ENCODE measurements at places on chromosomes 7 and 10.

GRCh38 chr7:133770863-133771492, 356.2 kb upstream of the LRGUK start:
- no peak for DNase-seq

DNA sequence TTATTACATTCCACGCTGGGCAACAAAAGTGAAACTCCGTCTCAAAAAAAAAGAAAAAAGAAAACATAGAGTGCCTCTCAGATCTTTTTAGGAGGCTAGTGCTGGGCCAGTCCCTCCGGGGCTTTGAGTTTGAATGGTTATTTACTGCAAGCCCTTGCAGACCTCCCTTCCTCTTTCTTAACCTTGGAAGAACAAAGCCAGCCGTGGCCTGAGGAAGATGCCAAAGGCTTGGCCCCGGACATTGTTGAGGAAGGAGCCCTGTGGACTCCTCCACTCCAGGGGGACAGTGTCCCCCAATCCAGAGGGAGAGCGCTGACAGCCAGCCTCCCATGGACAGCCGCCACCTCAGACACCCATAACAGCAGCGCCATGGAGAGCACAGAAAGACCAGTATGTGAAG, 5.0 kb downstream of the TSPAN33 start:
- DNase-seq: no peak

- DNase-seq: peak; percentile 67
Observed at GRCh38 chr7:102236592-102237287, 49.9 kb upstream of the SH2B2 start.

GRCh38 chr7:127476618-127477017, 84.1 kb upstream of the ZNF800 start:
- DNase-seq: no peak

GRCh38 chr10:547591-548081, 141.8 kb downstream of the DIP2C start:
- DNase-seq: peak; percentile 68

- DNase-seq: no peak
Observed at GRCh38 chr10:96352027-96352426, 6.8 kb downstream of the OPALIN start.

- no peak for DNase-seq
Observed at GRCh38 chr10:11875494-11876281, 52.5 kb downstream of the PROSER2 start.

GRCh38 chr7:107715531-107715930, 28.4 kb upstream of the CBLL1 start:
- no peak for DNase-seq

GRCh38 chr10:97321804-97322190, 2.7 kb downstream of the FRAT1 start:
- no peak for DNase-seq

- no peak for DNase-seq
Observed at GRCh38 chr10:3149918-3150317, 22.7 kb downstream of the PITRM1 start.

- no peak for DNase-seq
Observed at GRCh38 chr10:63799521-63800300, 278.5 kb downstream of the REEP3 start.

GRCh38 chr7:88546808-88547207, 212.7 kb upstream of the ZNF804B start:
- peak; percentile 25 for DNase-seq

DNA sequence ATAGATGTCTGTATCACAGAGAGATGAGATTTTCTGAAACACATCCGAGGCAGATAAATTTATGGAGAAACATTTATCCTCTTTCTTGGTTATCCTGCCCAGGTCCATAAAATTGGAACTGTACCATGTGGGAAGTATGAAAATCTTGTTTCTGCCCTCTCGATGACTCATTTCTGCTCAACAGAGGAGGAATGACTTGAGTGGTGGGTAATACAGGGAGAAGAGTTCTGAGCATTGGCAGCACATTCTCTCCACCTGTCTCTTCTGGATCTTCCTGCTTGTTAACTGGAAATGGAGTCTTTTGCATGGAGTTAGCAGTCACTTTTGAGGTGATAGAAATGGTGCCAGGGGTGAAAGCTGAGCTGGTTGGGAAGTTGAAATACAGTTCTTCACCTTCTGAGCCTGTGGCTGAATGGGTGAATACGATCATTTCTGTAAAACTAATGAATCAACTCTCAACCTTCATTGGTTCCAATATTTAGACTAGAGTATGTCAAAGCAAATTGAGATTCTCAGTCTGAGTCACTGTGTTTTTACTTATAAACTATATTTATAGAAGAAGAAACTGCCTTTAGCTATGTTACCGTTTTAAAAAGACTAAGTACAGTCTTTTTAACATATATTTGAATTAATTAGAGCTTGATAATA, 945.5 kb downstream of the SORCS3 start:
- DNase-seq: no peak

GRCh38 chr10:77710759-77711682, 73.4 kb upstream of the KCNMA1 start:
- peak; percentile 53 for DNase-seq

DNA sequence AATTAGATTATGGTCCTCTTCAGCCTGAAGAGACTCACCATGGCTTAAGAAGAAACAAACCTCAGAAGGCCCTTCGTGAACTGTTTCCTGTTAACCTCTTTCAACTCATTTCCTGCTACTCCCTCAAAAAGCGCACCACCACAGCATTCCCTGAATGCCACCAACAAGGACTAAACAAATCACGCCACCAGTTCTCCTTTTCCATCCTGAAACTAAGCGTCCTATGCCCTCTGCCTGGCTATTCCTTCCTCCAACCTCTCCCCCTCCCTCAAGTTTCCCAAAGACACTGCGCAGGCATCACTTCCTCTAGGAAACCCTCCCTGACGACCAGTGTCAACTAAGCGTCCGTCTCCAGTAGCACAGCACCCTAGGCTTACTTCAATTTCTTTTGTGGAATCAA, 12.0 kb downstream of the YWHAG start:
- DNase-seq: no peak

DNA sequence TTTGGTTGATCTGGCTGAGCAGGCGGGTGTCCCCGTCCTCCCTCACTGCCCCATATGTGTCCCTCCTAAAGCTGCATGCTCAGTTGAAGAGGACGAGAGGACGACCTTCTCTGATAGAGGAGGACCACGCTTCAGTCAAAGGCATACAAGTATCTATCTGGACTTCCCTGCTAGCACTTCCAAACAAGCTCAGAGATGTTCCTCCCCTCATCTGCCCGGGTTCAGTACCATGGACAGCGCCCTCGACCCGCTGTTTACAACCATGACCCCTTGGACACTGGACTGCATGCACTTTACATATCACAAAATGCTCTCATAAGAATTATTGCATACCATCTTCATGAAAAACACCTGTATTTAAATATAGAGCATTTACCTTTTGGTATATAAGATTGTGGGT, 26.9 kb upstream of the TRIM56 start:
- no peak for DNase-seq

DNA sequence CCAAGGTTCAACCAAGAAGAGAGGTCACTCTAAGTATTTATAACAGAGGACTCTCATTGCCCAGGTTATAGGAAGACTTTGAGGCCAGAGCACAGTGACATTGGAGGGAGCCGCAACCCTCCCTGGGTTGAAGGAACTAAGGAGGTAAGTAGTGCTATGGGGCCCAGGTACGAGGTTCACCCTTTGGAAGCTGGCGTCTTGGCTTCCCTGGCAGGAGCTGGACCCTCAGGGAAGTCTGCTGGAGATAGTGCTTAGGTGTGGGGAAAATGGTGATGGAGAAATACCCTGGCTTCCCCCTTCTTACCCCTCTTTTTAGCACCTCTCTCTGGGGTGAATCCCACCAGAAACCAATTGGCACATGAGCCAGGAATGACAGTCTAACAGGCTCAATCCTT, 317.9 kb upstream of the ZNF32 start:
- DNase-seq: no peak

GRCh38 chr10:42801135-42801534, 18.5 kb downstream of the BMS1 start:
- no peak for DNase-seq

- peak; percentile 68 for DNase-seq
Observed at GRCh38 chr10:60434418-60435046, 44.9 kb upstream of the ANK3 start.

DNA sequence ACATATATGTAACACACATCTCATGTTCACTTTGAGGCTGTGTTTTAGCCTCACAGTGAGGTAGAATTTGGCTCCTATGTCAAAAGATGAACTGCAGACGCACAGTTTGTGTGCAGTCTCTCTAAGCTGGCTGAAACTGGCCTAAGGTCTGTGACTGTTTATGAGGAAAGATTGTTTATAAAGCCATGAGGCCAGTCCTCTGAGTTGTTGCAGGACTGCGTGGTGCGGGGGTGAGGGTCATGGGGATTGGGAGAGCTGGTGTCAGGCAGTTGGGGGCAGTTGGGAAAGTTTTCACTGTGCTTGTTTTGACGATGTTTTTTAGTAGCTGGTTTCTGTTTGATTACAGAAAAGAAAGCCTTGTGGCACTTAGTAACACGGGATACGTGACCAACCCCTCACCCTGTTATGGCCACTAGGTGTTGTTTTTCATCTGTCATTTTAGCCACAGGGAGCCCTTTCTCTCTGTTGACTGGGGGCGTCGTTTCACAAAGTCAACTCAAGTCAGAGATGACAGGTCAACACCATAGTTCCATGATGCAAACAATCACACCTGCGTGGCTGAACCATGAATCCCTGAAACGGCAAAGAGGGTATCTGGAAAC, 310.9 kb downstream of the CCDC3 start:
- DNase-seq: no peak

DNA sequence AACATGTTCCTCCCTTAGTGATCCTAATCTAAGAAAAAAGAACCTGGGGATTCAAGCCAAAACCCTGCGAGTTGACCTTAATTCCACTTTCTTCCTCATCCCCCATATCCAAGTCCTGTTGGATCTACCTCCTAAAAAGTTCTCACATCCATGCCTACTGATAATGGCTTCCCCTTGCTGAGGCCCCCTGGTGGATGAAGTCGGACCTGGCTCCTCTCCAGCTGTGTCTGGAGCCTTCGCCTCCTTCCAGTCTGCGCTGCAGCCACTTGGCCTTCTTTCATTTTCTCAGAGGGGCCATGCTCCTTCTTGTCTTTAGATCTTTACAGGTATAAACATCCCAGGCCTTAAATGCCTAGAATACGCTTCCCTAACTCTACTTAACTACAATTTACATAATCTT, 8.1 kb downstream of the PDE1C start:
- peak; percentile 3 for DNase-seq

DNA sequence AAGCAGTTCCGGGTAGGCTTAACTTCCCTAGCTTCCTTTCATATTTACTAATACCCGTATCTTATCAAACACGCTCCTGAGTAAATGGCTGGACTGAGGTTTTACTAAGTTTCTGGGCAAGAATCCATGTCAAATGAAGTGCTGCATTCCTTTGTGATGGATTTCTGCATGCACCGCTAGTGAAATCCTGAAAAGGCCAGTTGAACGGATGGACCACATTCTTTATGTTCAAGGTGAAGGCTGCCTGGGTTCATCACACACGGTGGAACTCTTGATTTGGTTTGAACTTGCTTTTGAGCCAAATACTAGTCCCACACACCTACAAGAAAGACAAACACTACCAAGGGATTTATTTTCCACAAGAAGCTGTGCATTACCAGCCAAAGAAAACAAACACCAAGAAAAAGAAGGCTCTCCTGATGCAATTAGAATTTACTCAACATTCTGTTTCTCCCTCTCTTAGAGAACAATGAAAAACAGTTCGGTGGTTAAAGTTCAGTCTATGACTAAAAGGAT, 255.0 kb upstream of the SEMA3C start:
- DNase-seq: no peak

DNA sequence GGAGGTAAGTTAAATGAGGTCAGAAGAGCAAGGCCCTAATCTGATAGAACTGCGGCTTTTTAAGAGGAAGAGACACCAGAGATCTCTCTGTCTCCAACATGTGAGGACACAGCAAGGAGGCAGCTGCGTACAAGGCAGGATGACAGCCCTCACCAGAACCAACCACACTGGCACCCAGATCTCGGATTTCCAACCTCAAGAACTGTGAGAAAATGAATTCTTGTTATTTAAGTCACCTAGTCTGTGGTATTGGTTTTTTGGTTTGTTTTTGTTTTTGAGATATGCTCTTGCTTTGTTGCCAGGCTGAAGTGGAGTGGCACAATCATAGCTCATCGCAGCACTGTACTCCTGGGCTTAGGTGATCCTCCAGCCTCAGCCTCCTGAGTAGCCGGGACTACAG, 127.2 kb downstream of the DLG5 start:
- no peak for DNase-seq

GRCh38 chr7:116955801-116956476, 2.6 kb downstream of the ST7 start:
- no peak for DNase-seq

DNA sequence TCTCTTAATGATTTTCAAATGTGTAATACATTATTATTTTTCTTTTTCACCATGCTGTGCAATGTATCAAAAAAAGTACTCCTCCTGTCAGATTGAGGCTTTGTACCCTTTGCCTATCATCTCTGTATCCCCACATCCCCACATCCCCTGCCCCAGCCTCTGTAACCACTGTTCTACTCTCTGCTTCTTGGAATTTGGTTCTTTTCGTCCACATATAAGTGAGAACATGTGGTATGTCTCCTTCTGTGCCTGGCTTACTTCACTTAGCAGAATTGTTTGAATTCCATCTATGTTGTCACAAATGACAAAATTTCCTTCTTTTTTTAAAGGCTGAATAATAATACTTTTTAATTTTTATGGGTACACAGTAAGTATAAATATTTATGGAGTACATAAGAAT, 13.8 kb downstream of the TAF3 start:
- no peak for DNase-seq

DNA sequence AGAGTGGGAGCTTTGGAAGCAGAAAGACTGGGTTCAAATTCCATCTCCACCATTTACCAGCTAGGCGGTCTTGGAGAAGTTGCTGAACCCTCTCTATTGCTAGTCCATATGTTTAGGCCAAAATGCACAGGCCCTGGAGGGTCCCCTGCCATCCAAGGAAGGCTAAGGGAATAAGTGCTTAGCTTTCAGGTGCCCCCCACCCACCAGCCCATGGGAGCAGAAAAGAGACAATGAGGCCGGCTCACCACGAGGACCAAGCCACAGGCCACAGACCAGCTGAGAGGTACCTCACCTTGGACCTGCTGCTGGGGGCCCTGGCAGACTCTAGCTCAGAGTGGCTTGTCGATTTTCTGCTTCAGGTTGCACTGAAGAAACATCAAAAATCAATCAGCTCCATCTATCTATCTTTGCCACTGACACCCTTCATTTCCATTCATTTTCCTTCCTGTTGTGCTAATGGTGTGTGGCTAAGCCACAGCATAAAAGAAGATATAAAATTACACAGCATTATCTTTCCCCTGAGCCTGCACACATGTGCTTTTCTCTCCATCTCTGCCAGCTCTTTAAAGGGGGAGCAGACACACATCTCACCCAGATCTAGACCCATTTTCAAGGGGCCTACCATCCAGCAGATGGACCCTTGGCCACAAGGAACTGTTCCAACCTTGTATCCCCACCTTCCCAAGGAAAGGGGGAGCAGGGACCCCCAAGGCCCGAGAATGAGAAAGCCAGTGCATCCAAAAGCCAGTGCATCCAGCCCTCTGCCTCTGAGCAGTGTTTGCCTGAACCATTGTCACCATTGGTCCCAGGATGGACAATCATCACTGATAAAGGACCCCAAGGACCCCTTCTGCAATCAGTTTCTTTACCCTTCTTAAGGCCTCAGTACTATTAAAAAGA, 65.4 kb downstream of the GRID1 start:
- DNase-seq: no peak

All from SK-N-DZ (cell line).